ENCODE measurements at places on chromosomes 4 and X.

DNA sequence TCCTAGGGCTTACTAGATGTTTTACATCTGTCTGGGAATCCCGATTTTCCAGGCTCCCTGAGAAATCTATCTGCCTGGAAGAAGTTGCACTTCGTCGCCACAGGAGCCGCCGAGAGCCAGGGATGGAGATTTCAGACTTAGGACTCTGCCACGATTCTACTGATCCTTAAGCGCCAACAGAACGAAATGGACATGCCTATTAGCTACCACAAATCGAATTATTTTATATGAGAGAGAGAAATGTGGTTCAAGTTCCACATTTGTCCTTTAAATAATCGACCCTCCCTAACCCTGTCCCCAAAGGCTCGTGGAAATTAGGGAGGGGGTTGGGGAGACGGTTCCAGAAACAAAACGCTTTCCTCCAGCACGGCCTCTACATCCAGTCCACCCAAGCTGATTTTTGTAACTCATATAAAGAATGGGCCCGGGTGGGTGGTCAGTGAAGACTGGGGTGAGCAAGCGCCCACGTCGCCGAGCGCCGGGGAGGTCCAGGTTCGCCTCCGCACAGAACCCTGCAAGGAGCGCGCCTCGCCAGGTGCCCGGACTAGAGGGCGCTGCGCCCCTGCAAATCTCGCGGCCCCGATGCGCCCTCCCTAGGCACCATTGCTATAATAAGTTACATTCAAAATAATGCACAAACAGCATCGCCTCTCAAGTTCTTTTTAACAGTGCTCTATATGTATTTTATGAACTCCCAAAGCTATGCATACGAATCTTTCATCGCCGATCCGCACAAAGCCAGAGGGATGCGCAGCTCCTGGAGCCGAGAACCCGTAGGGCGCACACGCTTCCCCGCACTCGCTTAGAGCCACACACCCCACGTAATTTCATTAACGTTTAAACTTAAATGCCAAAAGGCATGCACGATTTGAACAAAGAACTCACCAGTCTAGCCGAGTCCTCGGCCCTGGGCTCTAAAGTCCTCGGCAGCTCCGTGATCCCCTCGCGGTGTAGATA, 2.1 kb upstream of the FAT1 start:
- no peak for DNase-seq

- no peak for DNase-seq
These were observed 126.5 kb downstream of the ADGRA3 start for GRCh38 chr4:22389240-22389870.

DNA sequence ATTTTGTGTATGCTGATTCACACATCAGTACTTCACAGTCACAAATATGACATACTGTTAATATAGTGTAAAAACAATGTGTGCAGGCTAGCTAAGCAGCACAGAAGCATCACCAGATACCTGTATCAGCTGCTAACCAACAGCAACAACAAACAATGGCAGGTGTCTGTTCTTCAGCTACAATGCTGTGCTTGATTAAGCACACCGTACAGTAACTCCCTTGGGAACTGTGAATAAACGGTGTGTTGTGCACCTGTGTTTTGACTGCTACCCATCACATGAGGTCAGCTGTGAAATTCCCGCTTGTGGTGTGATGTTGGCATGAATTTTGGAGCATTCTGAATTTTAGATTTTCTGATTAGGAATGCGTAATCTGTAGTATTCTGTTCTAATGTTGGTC, 379.7 kb upstream of the FAT1 start:
- DNase-seq = no peak

DNA sequence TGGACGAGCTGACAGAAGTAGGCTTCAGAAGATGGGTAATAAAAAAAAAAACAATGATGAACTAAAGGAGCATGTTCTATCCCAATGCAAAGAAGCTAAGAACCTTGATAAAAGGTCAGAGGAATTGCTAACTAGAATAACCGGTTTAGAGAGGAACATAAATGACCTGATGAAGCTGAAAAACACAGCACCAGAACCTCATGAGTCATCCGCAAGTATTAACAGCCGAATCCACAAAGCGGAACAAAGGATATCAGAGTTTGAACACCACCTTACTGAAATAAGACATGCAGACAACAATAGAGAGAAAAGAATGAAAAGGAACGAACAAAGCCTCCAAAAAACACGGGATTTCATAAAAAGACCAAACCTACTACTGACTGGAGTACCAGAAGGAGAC, 10.5 kb downstream of the NELFA start:
- DNase-seq = no peak

Measured in activated T-cell treated with anti-CD3 and anti-CD28 coated beads, Interleukin-2, amount 50 U/mL, for 1 hour (primary cell).